ENCODE measurements at places on chromosomes 3 and 15. TPM values are rescaled to one million over a fixed set of nuclear protein-coding genes. Genes with fewer than 3 reads are reported as not detected.

DNA sequence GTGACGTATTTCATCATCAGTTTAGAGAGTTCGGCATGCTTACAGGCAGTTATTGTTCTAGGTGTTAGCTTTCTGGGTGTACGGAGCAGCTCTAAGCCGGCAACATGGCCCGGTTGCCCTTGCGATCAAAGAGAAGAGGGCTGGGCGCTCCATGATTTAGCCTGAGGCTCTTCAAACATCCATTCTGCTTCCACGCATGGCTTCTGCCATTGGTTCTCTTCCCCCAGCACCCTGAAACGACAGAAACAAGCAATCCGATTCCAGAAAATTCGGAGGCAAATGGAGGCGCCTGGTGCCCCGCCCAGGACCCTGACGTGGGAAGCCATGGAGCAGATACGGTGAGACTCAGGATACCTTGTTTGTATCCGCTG lies 574 bp downstream of the NGRN start:
- no peak for DNase-seq

DNA sequence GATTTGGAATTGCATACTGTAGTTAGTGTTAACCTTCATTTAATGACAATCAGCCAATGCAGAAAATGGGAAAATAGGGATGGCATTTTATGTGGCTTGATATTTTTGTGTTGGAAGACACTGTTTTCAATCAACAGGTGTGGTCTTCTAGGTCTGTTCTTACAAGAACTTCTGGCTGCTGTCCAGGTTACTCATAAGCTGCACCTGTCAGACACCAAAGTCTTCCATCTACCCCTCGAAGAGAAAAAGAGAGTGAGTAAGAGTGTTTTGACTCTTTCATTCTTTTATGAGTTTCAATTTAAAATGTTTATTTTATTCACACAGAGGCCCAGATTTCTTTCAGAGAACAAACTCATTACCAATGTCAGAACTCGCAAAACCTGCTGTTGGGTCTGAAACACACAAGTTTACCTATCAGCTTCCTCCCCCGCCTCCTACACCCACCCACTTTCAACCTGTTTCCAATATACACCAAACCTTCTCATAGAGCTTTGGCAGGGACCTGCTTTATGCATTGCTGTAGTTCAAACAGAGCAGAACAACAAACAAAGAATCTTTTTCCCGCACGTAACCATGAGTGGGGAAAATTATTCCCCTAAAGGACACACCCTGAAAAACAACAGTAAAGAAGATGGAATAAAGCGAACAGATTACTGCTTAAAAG lies 767.7 kb upstream of the ALCAM start:
- DNase-seq: peak; percentile 9

GRCh38 chr3:42814246-42814645 lies 5.0 kb downstream of the ACKR2 start:
- DNase-seq: no peak

The ROPN1 gene
- not detected for polyA plus RNA-seq

DNA sequence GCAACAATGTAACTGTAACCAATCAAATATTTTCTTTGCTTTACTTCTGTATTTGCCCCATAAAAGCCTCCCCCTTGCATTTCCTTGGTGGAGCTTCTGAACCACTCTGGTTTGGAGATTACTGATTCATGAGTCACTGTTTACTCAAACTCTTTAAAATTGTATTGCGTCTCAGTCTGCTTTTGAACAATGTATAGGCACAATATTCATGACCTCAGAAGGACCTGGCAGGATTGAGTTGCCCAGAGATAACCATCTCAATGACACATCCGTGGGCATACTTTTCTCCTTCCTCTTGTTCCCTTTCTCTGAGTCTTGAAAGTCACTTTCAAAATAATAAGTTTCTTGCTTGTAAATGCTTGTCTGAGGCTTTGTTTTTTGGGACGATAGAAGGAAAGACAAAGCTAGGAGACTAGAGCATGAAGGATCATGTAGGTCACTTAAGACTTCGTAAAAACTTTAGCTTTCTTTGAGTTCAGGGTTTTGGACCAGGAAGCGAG lies 57.1 kb upstream of the POU1F1 start:
- no peak for DNase-seq

The LMLN gene
- polyA plus RNA-seq: 5.4 TPM

The NUDT16 gene
- 17.8 TPM for polyA plus RNA-seq

- no peak for DNase-seq
Observed at GRCh38 chr15:70319466-70319865, 221.7 kb upstream of the TLE3 start.

DNA sequence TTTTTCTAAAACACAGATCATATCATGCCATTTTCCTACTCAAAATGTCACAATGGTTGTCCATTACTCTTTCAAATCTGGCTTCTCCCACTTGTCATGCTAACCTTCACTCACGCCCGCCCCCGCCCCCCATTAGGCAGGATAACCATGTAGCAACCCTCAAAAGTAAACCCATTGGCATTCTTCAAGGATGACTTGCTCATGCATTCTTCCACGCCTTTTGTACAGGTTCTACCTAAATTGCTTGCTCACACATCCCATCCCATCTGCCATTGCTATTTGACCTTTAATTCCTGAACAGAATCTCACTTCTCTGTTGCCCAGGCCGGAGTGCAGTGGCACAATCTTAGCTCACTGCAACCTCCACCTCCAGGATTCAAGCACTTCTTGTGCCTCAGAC lies 389.3 kb downstream of the MCTP2 start:
- no peak for DNase-seq

- peak; percentile 64 for DNase-seq
Observed at GRCh38 chr3:17070161-17070959, 185.6 kb downstream of the PLCL2 start.

DNA sequence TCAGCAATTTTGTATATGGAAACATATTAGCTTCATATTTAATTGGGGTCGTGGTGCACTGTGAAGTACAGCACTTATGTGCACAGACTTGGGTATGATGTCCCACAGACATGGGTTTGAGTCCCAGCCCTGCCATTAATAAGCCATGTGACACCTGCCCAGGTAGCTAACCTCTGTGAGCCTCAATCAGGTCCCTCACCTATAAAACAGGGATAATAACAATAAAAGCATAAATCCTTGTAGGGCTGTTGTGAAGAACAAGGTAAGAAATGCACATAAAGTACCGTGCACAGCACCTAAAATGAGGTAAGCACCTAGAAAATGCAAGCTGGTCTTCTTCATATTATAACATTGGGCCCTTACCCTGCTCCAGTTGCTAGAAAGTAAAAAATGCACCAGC lies 173.5 kb upstream of the WNT5A start:
- no peak for DNase-seq

DNA sequence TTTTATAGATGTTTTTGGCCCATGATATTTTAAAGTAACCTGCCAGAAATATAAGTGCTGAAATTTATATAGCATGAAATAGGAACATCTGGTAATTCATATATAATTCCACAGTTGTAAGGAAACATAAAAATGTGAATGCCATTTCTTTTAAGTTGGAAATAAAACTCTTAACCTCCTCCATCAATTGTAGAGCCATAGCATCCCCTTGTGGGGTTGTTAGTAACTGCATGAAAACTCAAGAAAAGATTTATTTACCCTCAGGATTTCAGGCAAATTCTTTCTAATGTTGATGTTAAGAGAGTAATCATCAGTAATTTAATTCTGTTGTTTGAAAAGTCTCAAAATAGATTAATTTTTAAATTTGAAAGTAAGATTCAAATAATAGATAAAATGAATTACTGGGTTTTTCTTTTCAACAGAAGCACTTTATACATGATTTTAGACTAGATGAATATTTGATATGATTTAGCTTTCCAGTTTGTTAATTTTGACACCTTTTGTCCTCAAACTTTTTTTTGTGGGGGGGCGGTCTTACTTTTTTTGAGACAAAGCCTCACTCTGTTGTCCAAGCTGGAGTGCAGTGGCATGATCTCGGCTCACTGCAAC lies 74.7 kb downstream of the RASA2 start:
- DNase-seq: peak; percentile 72

GRCh38 chr15:34737477-34737876 lies 17.3 kb downstream of the GJD2 start:
- no peak for DNase-seq

GRCh38 chr3:172524611-172525010 lies 1.4 kb upstream of the TNFSF10 start:
- no peak for DNase-seq

GRCh38 chr15:92652576-92652966 lies 3.0 kb downstream of the FAM174B start:
- DNase-seq: no peak

The LDHAL6B gene
- polyA plus RNA-seq: 0.13 TPM

The FBN1 gene
- 213 TPM for polyA plus RNA-seq

- no peak for DNase-seq
Observed at GRCh38 chr15:89184357-89184756, 37.0 kb downstream of the RLBP1 start.

GRCh38 chr3:108757404-108757982 lies at the start of gene RETNLB:
TSS of gene RETNLB (minus strand) at chr3:108757410. CDS start at chr3:108757185, 225 bp downstream.
- no peak for DNase-seq

DNA sequence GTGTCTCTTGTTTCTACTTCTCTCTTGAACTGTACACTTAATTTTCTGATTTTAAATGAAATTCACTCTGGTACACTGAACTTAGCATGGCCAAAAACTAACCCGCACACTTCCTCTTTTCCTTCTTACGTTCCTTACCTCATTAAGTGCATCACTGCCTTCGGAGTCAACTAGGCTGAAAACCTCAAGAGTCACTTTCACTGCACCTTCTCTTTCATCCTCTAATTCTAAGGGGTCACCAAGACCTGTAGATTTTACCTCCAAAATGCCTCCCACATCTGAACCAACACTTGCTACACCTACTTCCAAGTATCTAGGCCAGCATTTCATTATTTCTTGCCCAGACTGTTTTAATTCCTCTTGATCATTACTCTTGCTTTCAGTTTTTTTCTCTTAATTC lies 6.6 kb downstream of the CBLB start:
- no peak for DNase-seq

The TMEM212 gene
- polyA plus RNA-seq: 0.18 TPM

- no peak for DNase-seq
Observed at GRCh38 chr3:134326126-134326525, 48.1 kb downstream of the AMOTL2 start.

The FSIP1 gene
- 0.13 TPM for polyA plus RNA-seq

The PPP1R14D gene
- not detected for polyA plus RNA-seq

The IL17RD gene
- polyA plus RNA-seq: 36.7 TPM

DNA sequence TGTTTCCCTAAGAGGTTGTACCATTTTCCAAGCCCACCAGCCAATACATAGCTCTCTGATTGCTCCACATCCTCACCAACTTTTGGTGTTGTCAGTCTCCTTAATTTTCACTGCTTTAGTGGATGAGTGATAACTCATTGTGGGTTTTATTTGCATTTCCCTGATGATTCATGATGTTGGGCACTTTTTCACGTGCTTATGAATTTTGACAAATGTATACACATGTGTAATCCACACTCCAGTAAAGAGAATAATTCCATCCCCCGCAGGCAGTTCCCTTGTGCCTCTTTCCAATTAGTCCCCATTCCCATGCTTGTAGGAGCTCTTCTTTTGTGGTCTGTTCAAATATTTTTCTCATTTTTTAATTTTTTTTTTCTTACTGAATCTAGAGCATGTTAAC lies 52.4 kb downstream of the ANP32A start:
- no peak for DNase-seq

DNA sequence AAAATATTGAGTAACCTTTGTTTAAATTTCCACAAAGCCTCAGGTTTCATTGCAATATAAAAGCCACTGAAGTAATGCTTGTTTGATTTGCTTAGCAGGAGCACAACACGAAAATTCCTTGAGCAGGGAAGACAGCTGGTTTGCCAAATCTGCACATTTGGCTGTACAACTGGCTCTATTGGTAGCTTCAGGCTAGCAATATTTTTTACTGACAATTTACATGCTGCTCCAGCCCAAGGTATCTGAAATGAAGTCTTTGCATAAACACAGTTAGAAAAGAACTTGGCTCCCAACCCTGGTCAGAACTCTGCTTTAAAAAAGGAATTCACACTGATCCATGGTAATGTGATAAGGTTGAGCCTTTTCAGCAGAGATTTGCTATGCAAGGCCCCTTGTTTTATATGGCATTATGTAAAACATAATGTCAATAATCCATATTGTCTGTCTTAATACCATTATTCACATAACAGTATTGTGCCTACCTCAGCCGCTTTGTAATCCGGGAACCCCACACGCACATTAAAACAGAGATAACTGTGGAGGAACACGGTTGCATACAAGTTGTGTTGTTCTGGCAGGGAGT lies 55.7 kb upstream of the CHL1 start:
- DNase-seq: no peak

GRCh38 chr3:25170021-25170420 lies 258.0 kb upstream of the RARB start:
- no peak for DNase-seq

DNA sequence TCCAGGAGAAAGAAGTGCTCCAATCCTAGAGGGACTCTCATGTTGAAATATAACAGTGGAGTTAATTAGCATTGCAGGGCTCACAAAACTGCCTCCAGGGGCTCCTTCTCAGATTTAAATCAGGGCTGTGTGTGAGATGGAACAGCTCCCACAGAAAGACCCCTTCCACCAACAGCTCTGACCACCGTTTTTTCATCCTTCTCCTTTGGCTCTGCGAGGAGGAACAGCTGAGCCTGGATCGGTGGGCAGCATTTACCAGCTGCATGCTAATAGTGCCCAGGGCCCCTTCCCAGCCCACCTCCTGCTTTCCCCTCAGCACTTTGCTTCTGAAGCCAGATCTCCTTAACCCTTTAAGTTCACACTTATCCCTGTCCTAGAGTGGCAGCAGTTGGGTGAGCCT lies 119.2 kb upstream of the UBE2E1 start:
- no peak for DNase-seq

- peak; percentile 55 for DNase-seq
Observed at GRCh38 chr15:75727851-75728715, 15.4 kb upstream of the CSPG4 start.

DNA sequence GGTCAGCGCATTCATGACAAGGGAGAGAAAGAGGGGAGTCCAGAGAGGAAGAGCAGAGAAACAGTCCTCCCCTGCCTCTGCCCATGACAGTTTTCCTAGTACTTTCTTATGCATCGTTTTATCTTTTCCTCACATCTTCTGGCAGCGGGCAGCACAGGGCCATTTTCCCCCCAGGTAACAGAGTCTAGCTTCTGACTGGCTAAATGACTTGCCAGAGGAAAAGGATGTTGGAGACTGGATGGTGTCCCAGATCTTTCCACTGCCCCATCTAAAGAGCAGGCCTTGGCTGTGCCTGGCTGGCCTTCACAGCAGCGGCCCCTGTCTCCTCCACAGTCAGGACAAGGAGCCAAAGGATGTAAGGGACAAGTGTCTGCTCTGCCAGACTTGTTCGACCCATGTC lies 59.3 kb downstream of the CTDSPL start:
- DNase-seq: no peak

The CHMP2B gene
- polyA plus RNA-seq: 30.4 TPM

The SRP14 gene
- 284 TPM for polyA plus RNA-seq

DNA sequence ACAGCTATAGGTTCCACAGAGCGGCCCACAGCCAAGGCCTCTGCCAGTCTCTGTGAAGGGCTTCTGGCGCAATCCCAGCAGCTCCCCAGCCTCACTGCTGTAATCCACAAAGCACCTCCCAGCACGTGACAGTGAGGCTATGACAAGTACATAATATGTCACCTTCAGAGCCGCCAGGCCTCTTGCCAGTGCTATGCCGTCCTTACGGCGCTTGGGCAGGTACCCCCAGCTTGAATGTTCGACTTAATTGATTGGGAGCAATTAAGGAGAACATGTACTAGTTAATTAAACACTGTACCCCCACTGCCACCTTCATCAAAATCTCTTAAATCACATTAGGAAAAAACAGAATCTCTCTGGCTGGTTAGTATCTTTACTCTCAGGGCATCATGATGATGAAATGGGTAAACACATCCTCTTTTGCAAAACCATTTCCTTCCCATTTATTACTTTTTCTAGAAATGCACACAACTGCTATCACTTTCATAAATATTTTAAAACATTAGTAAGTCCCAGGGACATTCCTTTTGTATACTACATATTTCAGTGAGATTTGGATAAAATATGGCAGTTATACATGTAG lies 169.9 kb downstream of the XXYLT1 start:
- DNase-seq: peak; percentile 28

The TMCO5A gene
- polyA plus RNA-seq: not detected

Measured in muscle of back (tissue), 13 donors.